Right lung (tissue), 10 donors: ENCODE measurements at places on chromosomes 13 and 19. TPM values are rescaled to one million over a fixed set of nuclear protein-coding genes. Genes with fewer than 3 reads are reported as not detected.

The VAV1 gene
- polyA plus RNA-seq, result 2.6 TPM

The MLLT1 gene
- 79.8 TPM for polyA plus RNA-seq

The TEX101 gene
- not detected for polyA plus RNA-seq

The CSNK1A1L gene
- 0.13 TPM for polyA plus RNA-seq

The TMEM143 gene
- polyA plus RNA-seq, result 6.6 TPM

The EPSTI1 gene
- 12.9 TPM for polyA plus RNA-seq

The KCNC3 gene
- 30.3 TPM for polyA plus RNA-seq

The CCNA1 gene
- 3.0 TPM for polyA plus RNA-seq

The ADGRE2 gene
- 0.63 TPM for polyA plus RNA-seq

- no peak for DNase-seq
Measured at GRCh38 chr19:4877753-4878490, 10.5 kb upstream of the PLIN3 start.

GRCh38 chr13:72218966-72219365 lies 352.0 kb upstream of the DACH1 start:
- no peak for DNase-seq

DNA sequence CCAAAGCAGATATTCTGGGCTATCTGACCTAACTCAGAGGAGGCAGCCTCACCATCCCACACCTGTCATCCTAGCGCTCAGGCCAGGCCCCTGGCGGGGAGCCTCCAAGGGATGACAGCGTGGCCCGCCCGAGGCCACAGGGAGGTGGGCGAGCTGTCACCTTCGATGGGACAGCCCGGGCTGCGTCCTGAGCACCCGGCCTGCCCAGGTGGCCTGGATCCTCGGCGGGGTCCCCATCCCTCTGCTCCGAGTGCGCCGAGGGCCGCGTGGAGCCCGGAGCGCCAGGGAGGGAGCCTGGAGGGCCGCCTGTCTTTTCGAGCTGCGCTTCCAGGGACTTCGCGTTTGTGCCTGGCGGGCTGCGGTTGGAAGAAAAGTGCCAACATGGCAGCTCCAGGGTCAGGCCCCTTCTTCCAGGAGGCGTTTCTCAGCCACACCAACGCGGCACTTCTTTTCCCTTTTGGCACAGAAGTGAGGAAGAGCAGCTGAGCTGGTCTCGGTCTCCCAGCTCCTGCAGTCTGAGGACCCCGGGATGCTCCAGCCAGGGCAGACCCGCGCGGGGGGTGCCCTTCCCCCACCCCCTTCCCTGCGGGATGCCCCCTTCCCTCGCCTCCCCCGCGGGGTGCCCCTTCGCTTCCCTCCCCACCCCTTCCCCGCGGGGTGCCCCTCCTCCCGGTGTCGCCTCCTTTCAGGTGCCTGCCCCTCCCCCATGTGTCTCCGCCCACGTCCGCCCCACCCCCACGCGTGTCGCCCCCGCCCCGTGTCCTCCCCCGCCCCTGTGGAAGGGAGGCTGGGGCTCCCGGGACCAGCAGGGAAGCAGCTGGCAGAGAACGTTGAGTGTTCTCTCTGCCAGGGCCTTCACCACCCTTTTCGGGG lies 42.3 kb downstream of the GJA3 start:
- peak; percentile 47 for DNase-seq

GRCh38 chr13:50224534-50224933 lies 209.3 kb downstream of the KCNRG start:
- no peak for DNase-seq

- no peak for DNase-seq
Measured at GRCh38 chr13:86579662-86580061, 780.4 kb upstream of the SLITRK6 start.

GRCh38 chr13:44713788-44714469 lies 137.8 kb upstream of the TSC22D1 start:
- no peak for DNase-seq

GRCh38 chr19:4654437-4655361 lies 15.4 kb downstream of the TNFAIP8L1 start:
- DNase-seq, result no peak

GRCh38 chr13:84784443-84785153 lies 902.3 kb upstream of the SLITRK1 start:
- DNase-seq, result no peak

DNA sequence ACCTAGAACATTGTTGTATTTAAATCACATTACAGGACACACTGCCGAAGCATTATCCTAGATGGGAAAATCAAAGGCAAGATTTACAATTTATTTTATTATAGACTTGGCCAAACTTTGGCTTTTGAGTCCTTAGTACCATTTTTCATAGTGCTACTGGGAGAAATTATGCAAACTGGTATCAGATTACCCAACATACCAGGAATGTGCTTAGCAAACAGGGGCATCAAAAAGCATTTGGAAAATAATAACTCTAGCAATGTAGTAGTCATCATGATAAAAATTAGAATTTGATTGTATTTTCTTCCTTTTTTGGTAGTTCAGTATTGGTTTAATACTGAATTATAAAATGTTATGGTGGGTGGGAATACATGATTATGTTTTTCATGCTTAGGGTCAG lies 34.0 kb downstream of the GPC6 start:
- DNase-seq, result no peak

GRCh38 chr13:91292630-91293221 lies 54.8 kb upstream of the MIR17HG start:
- DNase-seq, result no peak

DNA sequence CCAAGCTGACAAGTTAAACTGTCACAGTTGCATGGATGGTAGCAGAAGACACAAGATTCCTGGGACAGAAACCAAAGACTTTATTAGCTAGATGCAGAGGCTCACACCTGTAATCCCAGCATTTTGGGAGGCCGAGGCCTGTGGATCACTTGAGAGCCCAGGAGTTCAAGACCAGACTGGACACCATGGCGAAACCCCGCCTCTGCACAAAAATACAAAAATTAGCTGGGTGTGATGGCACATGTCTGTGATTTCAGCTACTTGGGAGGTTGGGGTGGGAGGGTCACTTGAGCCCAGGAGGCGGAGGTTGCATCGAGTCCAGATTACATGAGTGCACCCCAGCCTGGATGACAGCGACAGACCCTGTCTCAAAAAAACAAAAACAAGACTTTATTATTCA lies 346.6 kb downstream of the IRS2 start:
- no peak for DNase-seq

- no peak for DNase-seq
Measured at GRCh38 chr19:19592690-19593089, 25.8 kb downstream of the PBX4 start.

- no peak for DNase-seq
Measured at GRCh38 chr13:59459972-59460371, 703.8 kb downstream of the DIAPH3 start.

DNA sequence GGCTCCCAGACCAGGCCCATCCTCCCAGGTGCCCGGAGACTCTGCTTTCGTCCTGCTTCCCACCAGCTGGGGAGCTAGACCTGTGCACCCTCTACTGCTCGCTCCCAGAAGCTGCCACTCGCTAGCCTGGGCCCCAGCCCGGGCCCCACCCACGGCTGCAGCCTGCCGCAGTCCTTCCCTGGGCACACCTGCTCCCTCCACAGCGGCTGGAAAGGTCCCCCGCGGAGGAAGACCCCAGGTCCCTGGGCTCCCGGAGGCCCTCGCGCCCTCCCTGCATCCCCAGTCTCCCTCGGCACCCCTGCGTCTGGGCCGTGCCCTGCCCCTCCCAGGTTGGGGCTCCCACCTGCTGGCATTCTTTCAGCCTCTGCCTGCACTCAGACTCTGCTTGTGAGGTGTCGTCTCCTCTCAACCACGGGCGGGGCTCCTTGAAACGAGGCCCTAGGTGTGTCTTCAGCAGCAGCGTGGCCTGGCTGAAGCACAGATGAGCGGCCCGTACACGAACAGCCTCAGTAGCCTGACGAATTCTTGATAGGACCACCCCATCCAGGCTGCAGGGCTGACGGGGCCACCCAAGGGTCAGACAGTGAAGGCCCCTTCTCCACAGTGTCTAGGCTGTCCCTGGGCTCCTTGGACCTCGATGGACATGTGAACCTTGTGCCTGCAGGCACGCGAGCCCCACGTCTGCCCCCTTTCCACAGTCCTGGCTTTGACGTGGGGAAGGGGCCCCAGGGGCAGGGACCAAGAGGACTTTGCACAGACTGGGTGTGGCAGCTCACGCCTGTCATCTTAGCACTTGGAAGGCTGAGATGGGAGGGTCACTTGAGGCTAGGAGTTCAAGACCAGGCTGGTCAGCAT lies 27.9 kb downstream of the DOT1L start:
- no peak for DNase-seq

DNA sequence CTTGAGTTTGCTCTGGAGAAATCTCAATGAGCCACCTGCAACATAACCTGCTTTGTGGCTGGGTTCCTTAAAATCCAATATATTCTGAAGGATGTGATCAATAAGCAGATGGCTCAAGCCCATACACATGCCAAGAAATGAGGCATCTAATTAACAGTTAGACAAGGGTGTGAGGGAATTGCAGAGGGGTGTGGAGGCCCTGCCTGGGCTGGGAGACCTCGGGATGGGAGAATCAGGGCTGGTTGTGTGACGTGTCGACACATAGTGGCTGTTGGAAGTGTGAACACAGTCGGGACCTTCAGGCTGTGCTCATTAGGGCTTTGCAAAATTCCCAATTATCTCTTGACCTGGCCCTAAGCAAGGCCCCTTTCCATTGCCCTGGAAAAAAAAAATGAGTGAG lies 362.0 kb upstream of the TMTC4 start:
- DNase-seq, result no peak

- DNase-seq, result no peak
Measured at GRCh38 chr13:46607768-46608564, 55.0 kb downstream of the LRCH1 start.

GRCh38 chr19:18871543-18871942 lies 24.4 kb downstream of the CERS1 start:
- no peak for DNase-seq

- no peak for DNase-seq
Measured at GRCh38 chr13:103222683-103223082, 156.5 kb upstream of the SLC10A2 start.
